Midbrain (tissue), 1 donor: ENCODE measurements at places on chromosomes 6 and 20.

DNA sequence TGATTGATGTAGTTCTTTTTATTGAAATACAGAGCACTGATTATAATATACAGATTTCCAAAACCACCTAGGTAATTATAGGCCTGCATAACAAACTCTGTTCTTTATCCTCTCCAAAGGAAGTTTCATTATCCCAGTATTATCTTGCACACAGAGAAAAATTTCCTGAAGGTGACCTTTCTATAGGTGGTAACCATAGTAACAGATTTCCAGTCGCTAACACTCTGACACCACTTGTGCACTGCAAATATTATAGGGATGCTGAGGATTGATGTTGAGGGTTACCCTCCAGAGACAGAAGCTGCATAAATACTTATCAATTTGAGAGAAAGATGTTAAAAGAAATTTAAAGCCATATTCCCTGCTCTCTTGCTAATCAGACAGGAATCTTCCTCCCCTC lies 274.5 kb upstream of the NRSN1 start:
- DNase-seq: no peak

GRCh38 chr20:57601211-57601570 lies 19.0 kb downstream of the ZBP1 start:
- DNase-seq: no peak

DNA sequence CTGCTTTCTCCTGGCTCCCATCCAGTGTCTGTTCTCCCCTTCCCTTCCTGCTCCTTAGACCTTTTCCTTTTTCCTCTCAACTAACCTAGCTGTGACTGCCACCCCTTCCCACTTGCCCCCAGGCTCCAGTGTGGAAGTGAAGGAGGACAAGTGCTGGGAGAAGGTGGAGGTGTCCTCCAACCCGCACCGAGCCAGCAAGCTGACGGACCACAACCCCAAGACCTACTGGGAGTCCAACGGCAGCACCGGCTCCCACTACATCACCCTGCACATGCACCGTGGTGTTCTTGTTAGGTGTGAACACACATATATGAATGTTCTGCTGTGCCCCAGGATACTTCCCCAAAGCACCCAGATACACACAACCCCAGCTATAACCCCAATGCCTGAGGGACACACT lies 18.5 kb downstream of the CUL9 start:
- DNase-seq: no peak

GRCh38 chr20:58705208-58705926 lies 12.8 kb downstream of the NPEPL1 start:
- DNase-seq: no peak

DNA sequence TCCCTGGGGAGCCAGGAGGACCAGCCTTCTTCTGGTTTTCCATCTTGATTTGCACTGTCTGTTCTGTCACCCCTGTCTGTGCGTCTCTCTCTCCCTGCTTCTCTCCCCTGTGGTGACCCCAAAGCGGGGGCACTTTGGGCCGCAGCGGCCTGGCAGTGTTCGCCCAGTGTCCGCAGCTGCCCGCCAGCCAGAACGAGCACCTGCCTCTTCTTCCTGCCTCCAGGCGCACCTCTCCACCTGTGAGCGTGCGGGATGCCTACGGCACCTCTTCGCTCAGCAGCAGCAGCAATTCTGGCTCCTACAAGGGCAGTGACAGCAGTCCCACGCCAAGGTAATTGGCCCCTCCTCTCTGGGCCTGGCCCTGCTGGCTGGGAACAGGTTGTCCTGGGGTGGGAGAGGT lies 30.8 kb downstream of the SNPH start:
- no peak for DNase-seq
